ENCODE measurements at places on chromosomes 7 and 10.

- DNase-seq: no peak
These were observed 68.5 kb upstream of the SHH start for GRCh38 chr7:155880721-155881120.

- DNase-seq: no peak
These were observed 174.9 kb downstream of the C7orf25 start for GRCh38 chr7:42736931-42737330.

GRCh38 chr7:111919631-111920179, 286.5 kb downstream of the DOCK4 start:
- no peak for DNase-seq

DNA sequence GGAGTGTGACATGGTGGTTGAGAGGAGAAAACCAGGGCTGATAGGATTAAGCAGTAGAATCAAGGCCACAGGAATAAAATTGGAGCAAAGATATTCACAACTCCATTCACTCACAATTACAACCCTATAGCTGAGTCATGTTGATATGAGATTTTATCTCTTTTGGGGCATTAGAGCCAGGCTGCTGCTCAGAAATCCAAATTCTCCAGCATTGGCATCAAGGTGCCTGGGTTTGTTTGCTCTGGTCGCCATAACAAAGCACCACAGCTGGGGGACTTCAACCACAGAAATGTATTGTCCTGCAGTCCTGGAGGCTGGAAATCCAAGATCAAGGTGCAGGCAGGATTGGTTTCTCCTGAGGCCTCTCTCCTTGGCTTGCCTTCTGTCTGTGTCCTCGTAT, 52.5 kb upstream of the GRB10 start:
- DNase-seq: no peak

DNA sequence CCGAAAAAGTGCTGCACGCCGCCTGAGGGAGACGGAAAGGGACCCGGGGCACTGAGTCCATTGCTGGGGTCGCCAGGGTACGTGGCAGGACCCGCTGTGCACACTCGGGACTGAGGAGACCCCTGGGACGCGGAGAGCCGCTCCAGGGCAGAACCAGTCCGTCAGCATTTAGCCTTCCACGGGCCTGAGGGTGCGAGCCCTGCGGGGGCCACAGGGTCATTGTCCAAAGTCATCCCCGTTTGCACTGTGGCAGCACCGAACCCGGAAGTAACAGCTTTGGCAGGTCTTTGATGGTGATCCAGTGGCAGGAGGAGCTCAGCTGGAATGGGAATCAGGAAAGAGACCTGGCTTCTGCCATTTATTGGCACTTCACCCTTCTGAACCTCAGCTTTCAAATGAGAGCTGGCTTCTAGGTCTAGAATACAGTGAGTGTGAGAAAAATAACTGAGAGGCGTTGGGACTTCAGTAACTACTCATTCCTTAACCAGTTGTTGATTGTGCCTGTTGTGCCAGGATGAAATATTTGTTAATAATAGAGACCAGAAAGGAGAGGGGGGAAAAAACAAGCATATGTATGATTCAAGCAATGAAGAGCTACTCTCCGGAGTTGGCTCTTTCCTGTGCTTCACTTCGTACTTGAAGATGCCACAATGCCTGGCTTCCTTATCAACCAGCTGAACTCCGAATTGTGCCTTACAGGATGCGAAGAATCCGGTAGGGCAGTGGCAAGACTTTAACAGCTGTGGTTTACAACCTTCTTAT, 811 bp upstream of the ARHGAP12 start:
- DNase-seq: no peak

DNA sequence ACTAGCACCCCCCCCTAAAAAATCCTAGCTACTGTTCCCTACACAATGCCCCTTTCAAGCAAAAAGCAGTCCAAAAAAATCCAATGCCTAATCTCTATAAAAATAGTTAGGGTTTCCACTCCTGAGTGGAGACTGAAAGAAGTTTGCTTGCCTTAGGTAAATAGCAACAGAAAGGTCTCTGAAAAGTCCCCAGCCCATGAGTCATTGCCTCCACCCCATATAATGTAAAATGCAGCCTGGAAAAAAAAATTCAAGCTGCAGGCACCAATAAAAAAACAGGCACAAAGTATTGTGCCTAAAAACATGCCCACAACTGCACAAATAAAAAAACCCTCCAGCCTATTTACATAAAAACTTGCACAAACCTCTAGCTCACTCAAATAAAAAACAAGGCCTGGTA, 47.5 kb downstream of the ZNF680 start:
- DNase-seq: no peak

DNA sequence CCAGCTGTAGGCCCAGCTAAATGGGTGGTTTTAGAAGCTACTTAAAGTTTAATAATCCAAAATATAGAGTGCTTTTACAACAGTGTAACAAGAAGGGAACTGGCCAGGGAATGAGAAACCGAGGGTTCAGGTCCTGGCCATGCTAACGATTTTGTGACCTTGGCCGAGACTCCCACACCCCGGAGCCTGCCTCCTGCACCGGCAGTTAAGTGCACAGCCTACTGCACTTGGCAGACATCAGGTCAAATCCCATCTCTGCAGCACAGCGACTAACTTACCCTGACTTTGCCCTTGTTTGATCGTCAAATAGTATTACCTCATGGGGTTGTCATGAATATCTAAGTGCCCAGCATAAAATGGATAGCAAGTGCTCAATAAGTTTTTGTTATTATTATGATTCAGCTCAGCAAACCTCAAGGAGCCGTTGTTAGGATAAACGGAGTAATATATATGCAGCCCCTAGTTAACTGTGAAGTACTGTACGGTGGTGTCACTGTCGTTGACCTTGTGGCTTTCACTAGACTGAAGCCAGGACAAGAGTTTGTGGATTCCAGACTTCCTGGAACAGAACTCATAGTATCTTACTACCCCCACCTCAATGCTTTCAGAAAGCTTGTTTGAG, 35.5 kb downstream of the LYZL1 start:
- no peak for DNase-seq

GRCh38 chr10:122445469-122445868, 9.0 kb upstream of the ARMS2 start:
- DNase-seq: no peak

DNA sequence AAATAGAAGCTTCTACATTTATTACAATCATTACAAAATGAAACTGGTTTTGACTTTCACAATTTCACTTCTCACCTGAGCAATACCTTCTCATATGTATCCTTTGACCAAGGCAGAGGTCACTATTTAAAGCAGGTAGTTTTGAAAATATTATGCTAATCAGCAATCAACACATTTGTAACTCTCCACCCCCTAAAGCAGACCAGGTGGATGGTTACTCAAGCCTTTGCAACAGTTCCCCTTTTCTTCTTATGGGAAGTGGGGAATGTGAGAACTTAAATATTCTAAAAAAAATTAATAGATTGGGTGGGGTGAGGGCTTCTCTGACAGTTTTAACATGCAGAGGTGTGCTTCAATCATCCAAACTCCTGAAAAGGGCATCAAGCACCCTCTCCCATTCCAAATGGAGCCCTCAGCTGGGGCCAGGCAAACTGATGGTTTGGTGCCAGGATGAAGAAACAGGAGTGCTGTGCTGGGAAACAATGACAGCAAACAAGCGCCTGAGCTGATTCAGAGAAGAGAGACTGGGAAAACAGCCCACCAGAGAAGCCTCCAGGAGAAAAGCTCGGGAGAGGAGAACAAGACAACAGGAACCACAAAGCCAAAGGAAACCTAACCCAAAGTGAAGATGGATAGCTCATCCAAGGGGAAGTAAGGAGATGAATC, 17.1 kb downstream of the RAPGEF5 start:
- no peak for DNase-seq

DNA sequence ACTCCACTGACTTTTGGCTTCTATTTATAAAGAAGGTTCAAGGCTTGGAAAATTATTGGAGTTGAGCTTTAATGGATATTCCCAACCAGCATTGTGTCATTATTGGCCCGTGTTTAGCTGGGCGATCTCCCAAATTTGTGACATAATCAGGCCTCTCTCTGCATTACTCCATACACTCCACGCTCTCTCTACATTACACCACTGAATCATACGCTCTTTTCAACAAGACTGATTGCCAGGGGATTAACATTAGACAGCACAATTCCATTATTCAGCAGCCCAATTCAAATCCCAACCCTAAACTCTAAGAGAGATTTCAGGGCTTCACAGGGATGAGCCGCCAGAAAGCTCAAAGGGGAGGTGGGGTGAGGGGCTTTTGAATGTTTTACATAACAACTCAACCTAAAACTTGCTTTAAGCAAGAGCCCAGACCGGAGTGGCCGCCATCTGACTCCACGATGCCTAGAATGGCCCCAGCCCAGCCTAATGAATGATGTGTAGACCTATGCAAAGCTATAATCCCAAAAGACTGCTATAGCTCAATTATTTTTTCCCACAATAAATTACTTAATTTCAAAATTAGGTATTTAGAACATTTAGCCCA, 61.8 kb downstream of the FGFR2 start:
- no peak for DNase-seq

All from esophagus squamous epithelium (tissue), 5 donors.